ENCODE measurements at places on chromosomes 6 and 20. TPM values are rescaled to one million over a fixed set of nuclear protein-coding genes. Genes with fewer than 3 reads are reported as not detected.

Gene HSPA12B
- total RNA-seq = 9.3 TPM

GRCh38 chr20:19706463-19706862 lies 51.6 kb upstream of the RIN2 start:
- no peak for DNase-seq

DNA sequence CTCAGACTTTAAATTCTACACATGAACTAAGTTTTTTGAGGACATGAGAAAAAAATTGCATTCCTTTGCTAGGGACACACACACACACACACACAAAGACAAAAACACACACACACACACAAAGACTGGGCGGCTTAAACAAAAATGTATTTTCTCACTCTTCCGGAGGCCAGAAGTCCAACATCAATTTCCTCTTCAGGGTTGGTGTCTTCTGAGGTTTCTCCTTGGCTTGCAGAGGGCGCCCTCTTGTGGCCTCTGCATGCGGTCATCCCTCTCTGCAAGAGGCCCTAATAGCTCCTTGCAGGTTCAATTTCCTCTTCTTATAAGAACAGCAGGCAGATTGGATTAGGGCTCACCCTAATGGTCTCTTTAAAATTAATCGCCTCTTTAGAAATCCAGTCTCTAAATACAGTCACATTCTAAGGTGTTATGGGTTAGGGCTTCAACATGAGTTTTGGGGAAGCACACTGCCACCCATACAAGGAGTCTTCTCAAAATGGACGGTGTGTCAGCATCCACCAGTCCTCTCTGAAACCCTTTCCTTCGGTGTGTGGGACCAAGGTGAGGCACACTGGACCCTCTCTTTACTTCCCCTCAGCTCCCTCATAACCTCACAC lies 61.4 kb downstream of the GPR6 start:
- DNase-seq = peak; percentile 81

Gene HEY2
- 2.3 TPM for total RNA-seq

DNA sequence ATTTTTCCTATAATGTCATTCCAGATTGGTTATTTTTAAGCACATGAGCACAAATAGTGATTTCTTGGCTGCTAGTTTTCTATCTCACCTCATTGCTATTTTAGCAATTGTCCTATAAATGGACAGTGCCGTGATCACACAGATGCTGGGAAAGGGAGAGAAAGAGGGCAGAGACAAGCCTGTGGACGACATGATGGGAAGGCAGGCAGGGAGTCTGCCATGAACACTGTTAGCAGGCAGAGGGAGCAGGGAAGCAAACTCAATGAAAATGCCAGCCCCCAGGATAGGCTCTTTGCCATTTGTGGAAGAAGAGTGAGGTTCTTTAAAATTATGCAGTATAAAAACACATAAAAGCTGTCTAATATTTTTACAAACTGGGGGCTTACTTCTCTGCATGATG lies 96.8 kb downstream of the ADTRP start:
- no peak for DNase-seq

Gene ID4
- total RNA-seq = 45.9 TPM

GRCh38 chr20:61609461-61609860 lies 357.4 kb downstream of the CDH4 start:
- DNase-seq = no peak

DNA sequence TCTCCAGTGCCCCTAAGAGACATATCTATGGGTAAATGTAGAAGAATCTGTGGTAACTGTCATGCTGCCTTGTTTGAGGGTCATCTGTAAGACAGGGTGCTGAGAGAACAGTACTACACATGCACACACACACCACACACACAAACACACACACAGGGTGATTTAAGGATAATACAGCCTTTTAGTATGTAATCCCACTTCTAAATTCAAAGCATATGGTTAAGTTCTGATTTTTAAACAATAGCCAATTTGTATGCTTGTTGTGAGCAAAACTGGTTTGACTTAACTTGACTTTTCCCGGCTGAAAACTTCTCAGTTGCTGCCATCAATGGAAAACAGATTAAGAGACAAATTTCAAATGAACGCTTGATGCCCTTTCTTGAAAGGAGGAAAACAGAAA lies 241.8 kb downstream of the ADGRG6 start:
- DNase-seq = no peak

DNA sequence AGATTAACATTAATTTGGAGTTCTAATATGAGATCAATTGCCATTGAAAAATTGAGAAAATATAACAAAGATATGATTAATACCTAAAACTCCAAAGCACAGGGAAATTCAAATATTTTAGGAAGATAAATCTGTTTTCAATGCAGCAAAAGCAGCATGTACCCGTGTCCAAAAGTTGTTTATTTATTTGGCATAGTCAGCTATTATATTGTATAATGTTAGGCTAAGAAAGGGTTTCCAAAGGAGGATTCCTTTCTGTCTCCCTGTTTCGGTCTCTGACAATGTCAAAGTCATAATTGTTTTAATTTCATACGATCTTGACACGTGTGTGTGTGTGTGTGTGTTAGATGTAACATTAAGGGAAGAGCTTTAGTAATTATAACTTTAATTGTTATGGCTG lies 914.5 kb downstream of the EYS start:
- DNase-seq = no peak

Gene KIF25
- total RNA-seq = not detected

DNA sequence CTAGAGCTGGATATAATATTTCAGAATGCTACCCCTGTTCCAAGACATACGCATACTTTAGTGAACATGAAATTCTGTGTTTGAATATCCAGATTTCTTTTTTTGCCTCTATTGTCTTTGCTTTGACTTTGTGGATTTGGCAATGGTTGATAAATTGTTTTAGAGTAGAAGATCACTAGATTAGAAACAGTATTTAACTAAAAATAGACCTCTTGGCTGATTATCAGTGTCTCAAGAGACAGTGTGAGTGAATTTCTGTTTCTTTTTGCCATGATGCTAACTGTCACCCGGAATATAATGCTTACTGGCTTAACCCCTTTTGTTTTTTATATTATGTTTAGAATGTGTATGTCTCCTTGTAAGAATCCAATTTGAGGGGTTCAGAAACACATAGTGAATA lies 102.5 kb downstream of the PLCB1 start:
- DNase-seq = no peak

DNA sequence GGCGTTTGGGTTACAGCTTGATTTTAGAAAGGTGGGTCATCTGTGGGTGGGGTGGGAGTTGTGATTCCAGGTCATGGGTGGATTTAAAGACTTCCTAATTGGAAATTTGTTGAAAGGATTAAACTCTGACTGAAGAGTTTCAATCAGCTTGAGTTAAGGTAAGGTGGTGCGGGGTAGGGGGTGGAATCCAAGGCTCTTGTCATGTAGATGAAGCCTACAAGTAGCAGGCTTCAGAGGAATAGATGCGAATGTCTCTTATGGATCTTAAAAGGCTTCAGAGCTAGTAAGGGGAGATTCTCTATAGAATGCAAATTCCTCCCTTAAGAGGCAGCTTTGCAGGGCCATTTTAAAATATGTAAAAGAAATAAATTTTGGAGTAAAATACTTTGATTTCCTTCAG lies 645.3 kb downstream of the FRK start:
- no peak for DNase-seq

- no peak for DNase-seq
Observed at GRCh38 chr20:32439132-32439829, 81.2 kb downstream of the ASXL1 start.

DNA sequence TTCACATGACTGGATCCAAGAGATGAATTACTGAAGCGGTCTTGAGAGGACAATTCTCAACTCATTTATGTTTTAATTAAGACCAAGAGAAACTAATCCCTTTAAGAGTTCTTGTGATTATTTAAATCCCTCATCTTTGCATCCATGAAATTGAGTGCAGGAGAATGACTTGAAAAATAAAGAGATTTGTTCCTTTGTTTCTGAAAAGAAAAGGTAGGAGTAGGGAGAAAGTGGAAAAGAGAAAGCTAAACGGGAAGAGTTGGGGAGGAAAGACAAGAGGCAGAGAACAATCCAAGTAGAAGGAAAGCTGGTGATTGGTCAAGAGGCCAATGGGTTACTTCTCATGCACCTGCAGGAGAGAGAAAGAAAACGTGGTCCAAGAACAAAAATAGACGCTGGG lies 75.2 kb upstream of the SOX4 start:
- no peak for DNase-seq

DNA sequence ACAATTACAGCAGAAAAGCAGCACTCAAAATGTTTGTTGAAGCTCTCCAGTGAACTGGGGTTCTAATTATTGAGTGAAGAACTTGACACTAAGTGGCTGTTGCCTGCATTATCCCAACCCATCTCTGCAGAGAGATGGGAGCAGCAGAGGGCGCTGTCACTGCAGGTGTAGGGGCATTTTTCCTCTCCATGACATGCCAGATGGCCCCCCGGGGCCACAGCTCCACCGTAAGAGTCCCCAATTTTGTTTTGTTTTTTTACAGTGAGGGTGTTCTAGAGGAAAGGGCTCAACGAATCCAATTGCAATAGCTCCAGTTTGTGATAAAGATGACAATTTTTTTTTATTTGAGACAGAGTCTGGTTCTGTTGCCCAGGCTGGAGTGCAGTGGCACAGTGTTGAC lies 1.9 kb upstream of the FUCA2 start:
- no peak for DNase-seq

DNA sequence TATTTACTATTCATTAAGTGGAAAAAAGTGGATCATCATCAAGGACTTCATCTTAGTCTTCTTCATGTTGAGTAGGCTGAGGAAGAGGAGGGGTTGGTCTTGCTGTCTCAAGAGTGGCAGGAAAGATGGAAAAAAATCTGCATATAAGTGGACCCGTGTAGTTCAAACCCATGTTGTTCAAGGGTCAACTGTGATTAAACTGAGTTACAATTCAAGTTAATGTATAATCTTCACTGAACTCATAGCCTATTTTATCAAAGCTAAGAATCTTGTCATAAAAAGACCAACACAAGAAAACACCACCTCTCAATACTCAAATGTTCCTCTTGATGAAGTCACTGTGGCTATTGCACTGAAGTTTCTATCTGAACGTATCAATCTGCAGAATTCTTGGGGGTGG lies 260.2 kb downstream of the FNDC1 start:
- no peak for DNase-seq

- no peak for DNase-seq
Observed at GRCh38 chr6:74689601-74690000, 516.3 kb downstream of the COL12A1 start.

DNA sequence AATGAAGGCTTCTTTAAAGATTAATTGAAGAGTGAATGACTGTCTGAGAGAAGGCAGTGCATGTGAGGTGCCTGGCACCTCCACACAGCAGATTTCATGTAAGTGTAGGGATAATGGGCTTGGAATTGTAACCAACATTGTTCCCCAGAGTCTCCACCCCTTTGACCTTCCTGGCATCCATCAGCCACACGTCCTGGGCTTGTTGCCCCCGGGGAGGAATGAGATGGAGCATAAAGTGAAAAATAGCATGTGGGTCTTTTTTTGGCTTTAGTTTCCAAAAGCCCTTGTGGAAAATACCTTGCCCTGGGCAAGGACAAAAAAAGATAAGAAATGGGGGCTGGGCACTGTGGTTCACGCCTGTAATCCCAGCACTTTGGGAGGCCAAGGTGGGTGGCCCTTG lies 242.2 kb upstream of the ECI2 start:
- no peak for DNase-seq

DNA sequence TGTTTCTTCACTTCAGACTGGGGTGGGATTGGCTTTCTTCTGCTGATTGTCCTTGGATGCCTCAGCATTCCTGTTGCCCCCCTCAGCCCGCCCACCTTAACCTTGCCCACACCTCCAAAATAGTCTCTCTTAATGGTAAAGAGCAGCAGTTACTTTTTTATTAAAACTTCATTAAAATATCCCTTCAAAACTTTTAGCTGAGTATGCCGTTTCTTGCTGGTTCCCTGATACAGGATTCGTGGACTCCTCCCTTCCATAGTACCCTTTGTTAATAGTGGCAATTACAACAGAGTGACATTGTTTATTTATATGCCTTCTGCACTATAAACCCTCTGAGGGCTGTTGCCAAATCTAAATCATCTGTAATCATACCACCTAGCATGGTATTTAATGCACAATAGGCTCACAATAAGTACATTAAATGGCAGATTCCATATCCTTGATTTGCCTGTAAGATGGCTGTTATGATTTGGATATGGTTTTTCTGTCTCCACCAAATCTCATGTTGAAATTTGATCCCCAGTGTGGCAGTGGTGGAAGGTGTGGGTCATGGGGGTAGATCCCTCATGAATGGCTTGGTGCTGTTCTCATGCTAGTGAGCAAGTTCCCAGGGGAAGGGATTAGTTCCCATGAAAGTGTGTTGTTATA lies 3.5 kb upstream of the MOCS1 start:
- DNase-seq = no peak

DNA sequence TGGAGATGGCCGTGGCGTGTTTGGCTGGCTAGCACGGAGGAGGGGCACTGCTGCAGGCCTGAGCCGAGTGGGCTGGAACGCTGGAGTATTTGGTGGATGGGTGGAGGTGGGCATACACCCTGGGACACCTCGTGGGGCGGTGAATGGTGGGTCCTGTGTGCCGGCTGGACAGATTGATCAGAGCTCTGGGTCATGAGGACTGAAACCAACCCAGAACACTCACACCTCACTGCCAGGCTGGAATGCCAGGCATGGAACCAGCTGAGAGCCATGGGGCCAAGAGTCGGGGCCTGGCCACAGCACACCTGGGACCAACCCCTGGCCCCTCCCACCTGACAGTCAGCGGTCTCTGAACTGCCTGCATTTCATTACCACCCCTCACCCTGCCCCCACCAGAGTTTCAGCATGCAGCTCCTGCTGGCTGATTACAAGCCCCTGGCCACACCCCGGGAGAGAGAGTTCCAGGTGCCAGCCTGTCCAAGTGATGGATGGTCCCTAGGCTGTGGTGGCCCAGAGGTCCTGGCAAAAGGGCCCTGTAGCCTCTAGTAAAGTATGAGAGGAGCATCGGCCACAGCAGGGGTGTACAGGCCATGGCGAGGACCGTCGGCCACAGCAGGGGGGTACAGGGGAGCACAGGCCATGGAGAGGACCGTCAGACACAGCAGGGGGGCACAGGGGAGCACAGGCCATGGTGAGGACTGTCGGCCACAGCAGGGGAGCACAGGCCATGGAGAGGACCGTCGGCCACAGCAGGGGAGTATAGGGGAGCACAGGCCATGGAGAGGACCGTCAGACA lies 3.3 kb downstream of the NPBWR2 start:
- DNase-seq = no peak

- DNase-seq = no peak
Observed at GRCh38 chr6:15864038-15864707, 201.3 kb upstream of the DTNBP1 start.
